NCI-H1105 treated with DMSO at 0.1 percent for 48 hours (cell line): ENCODE measurements at places on chromosomes 4 and X.

GRCh38 chr4:26030260-26030667 lies 116.2 kb downstream of the SMIM20 start:
- no peak for DNase-seq

DNA sequence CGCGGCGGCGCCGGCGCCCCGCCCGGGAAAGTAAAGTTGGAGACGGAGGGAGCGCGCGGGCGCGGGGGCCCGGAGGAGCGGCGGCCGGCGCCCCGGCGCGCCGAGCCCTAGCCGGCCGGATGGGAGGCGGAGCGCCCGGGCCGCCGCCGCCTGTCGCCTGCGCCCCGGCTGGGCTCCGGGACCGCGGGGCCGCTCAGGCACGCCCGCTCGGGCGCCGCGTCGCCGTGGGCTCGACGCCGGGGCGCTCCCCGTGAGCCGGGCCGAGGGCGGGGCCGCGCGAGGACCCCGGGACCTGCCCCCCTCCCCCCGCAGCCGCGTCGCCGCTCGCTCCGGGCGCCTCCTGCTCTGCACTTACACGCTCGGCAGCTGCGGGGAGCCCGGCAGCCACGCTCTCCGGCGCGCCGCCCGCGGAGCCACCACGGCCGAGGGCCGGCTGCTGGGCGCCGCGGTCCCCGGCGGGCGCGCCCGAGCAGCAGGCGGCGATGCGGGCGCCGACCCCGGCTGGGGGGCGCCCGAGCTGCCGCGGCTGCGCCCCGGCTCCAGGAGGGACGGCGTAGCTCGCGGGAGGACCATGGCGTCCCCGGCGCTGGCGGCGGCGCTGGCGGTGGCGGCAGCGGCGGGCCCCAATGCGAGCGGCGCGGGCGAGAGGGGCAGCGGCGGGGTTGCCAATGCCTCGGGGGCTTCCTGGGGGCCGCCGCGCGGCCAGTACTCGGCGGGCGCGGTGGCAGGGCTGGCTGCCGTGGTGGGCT lies at the start of gene ADRA2C:
Gene ADRA2C, plus strand, starts transcription at position 350 of the 749 bp plus-strand sequence. Its CDS starts 222 bp downstream, at position 572.
- DNase-seq: peak; percentile 15

- DNase-seq: no peak
Observed at GRCh38 chr4:40388239-40388638, 53.1 kb downstream of the CHRNA9 start.

- no peak for DNase-seq
Observed at GRCh38 chr4:159367781-159368080, 264.9 kb downstream of the RAPGEF2 start.

- no peak for DNase-seq
Observed at GRCh38 chrX:21153503-21153902, 220.7 kb upstream of the CNKSR2 start.

DNA sequence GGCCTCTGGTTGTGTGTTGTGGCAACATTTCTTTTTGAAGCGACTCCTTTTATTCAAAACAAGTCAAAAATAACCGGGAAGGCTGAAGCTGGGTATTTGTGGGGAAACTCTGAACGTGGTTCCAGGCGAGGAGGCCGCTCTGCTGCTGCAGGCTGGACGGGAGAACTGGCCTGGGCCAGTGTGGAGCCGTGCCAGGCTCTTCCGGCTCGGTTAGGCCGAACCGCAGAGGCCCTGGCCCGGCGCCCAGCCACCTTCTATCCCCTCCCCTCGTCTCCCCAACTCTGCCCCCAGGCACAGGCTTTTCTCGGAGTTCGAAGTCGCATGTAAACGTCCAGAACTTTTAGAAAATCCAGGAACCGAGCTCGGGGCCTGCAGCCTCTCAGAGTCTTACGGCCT lies 2.4 kb upstream of the BCOR start:
- no peak for DNase-seq

- no peak for DNase-seq
Observed at GRCh38 chrX:11540532-11541377, 125.0 kb downstream of the ARHGAP6 start.
